ENCODE measurements at places on chromosomes 6 and 20.

- no peaks in the 10 kb centered on the region for H3K27me3 ChIP-seq
- H3K4me3 ChIP-seq: no peak overlapping the region
- H3K36me3 ChIP-seq: no peaks in the 10 kb centered on the region
- H3K4me1 ChIP-seq: peaks cover 2% of the 10 kb centered on the region
Measured at GRCh38 chr20:44888226-44889103, 3.0 kb downstream of the YWHAB start.

GRCh38 chr6:39171489-39172376 is 56.7 kb upstream of the SAYSD1 start:
- no peaks in the 10 kb centered on the region for H3K27me3 ChIP-seq
- no peaks in the 10 kb centered on the region for H3K4me1 ChIP-seq
- H3K4me3 ChIP-seq: peak overlapping the region; percentile 17
- no peaks in the 10 kb centered on the region for H3K36me3 ChIP-seq
- DNase-seq: no peak

GRCh38 chr6:32224696-32225095 is 829 bp upstream of the NOTCH4 start:
- H3K4me3 ChIP-seq: no peak overlapping the region
- H3K36me3 ChIP-seq: no peaks in the 10 kb centered on the region
- no peak overlapping the region for H3K27ac ChIP-seq
- H3K27me3 ChIP-seq: no peaks in the 10 kb centered on the region
- DNase-seq: no peak

DNA sequence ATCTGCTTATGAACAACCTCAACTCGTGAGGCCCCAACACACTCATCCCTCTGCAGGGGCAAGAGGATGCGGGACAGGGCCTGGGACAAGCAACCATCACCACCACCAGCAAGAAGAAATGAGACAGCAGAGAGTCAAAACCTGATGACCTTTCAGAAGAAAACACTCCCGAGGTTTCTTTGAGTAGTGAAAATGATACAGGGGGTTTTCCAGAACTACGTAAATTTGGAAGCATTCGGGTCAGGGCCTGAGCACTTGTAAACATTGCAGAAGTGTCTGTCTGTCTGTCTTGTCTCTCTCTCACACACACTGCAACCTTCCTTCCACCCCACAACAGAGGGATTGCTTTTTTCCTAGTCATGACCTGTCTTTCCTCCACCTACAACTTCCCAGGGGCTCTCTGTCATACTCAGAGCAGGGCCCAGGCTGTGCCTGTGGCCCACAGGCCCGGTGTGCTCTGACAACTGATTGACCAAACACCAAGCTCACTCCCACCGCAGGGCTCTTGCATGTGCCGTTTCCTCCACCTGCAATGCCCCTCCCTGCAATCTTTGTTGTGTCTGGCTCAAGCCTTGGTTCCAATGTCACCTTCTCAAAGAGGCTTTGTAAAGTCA is 90.9 kb downstream of the BMP7 start:
- H3K4me1 ChIP-seq: no peaks in the 10 kb centered on the region
- no peak overlapping the region for H3K4me3 ChIP-seq
- H3K36me3 ChIP-seq: no peaks in the 10 kb centered on the region

DNA sequence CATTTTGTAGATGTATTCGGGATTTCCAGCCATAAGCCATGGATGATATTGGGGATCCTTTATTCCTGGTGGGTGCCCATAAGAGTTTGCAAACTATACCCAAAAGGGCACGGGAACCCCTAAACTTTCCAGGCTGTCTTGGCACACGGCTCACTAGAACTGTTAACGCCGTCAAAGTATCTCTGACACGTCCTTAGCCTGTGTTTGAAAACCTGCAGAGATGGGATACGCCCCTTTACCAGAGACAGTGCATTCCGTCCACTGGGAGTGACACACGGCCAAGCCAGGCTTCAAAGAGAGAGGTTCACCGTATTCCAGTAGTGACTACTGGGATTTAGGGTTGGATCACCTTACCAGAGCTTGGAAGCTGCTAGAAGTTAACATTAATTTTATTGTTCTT is 95.0 kb downstream of the THBS2 start:
- no peak overlapping the region for H3K27ac ChIP-seq
- H3K4me1 ChIP-seq: no peaks in the 10 kb centered on the region
- peak; percentile 30 for DNase-seq
- no peak overlapping the region for H3K4me3 ChIP-seq

DNA sequence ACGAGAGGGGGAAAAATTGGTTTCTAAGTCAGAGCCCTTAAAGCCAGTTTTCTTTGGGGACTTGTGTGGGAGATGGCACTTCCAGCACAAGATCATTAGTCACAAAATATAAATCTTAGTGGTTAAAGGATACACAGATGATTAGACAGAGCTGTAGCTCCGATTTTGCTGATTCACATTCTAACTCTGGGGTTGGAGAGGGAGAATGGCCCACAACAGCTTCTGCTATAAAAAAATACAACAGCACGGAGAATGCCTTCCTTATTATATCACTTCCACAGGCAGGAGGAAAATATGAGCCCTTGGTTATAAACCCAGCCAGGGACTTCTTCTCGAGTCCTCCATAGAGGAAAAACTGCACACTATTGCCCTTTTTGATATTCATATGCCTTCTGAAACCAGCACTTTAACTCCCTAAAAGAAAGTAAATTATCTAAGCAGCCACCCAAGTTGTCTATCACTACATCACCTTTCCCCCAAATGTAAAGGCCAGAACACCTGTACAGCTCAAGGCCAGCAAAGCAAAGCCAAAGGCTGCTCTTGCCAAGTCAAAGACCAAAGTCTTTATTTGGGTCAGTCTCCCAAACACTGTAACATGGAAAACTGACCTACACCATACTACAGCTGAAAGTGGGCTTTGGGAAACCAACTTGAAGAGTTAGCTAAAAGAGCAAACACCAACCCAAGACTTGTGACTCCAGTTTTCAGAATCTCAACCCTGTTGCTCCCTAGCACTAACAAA is 10.4 kb downstream of the MRPL14 start:
- H3K4me1 ChIP-seq: peaks cover 5% of the 10 kb centered on the region
- no peak overlapping the region for H3K27ac ChIP-seq
- H3K27me3 ChIP-seq: no peaks in the 10 kb centered on the region
- no peak overlapping the region for H3K4me3 ChIP-seq

GRCh38 chr20:57892471-57892870 is 182.7 kb upstream of the PMEPA1 start:
- H3K27me3 ChIP-seq: no peaks in the 10 kb centered on the region
- no peak overlapping the region for H3K27ac ChIP-seq
- DNase-seq: no peak
- no peak overlapping the region for H3K4me3 ChIP-seq
- no peaks in the 10 kb centered on the region for H3K4me1 ChIP-seq

DNA sequence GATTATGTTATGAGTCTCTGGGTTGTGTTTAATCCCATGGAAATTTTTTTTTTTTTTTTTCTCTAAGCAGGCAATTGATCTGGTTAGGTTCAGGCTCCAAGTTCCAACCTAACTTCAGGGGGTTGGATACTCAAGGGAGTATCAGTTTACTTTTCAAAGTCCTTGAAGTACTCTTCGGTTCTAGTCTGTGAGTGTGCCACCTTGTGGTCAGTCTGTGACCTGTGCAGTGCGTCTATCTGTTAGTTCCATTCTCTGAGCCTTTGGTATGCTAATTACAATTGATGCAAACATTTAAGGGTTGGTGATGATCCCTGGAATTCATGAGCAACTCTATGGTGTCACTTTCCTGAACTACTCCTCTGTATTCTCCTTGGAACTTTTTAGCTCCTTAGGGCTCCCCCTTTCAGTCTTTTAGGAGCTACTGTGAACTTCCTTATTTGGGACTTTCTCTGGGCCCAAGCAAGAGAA is 342.0 kb downstream of the SOX4 start:
- H3K27ac ChIP-seq: no peak overlapping the region
- no peak overlapping the region for H3K4me3 ChIP-seq
- no peaks in the 10 kb centered on the region for H3K4me1 ChIP-seq
- H3K36me3 ChIP-seq: no peaks in the 10 kb centered on the region

DNA sequence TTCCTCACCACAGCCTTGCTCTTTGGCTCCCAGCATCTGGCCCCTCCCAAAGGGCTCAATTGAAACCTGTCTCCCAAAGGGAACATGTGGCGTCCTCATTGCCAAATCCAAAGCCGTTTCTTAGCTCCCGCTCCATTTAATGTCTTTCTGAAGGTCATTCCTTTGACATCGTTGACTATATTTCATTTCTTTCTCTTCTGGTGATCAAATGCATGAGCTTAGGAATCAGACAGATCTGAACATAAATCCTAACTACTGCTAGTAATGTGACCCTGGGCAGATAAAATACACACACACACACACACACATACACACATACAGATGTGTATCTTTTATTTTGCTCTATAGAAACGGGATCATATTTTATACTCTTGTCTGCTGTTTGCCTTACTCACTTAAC is 964.7 kb upstream of the FLRT3 start:
- H3K27me3 ChIP-seq: no peaks in the 10 kb centered on the region
- H3K4me1 ChIP-seq: no peaks in the 10 kb centered on the region

DNA sequence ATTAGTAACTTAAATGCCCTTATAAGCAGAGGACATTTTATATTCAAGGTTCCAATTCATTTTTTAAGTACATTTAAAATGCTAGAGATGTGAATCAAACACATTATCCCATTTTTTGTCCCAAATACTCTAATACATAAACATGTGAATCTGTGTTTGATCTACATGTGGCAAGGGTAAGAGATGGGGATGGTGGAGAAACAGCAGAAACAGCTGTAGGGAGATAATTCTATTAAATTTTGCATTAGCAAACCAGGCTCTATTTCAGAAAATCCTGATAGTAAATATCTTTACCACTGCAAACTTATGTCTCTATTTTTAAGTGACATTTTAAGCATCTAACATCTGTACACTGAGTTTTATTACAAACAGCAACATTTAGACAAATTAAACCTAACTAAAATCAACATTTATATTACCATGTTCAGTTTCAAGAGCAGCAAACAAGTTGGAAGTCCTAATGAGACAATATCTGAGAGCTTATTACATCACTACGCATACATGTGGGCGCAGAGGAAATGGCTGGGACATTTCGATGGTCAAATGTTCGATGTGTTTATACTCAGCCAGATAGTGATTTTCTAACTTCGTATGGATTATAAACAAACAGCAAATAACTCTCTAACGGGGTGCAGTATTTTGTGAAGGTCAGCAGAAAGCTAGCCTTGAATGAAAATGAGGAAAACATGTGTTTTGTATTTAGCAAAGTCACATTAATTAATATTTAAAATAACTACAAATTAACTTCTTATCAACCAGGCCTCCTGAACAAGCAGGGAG is 165.1 kb downstream of the GJA1 start:
- H3K4me1 ChIP-seq: no peaks in the 10 kb centered on the region
- no peaks in the 10 kb centered on the region for H3K27me3 ChIP-seq
- no peaks in the 10 kb centered on the region for H3K36me3 ChIP-seq
- H3K4me3 ChIP-seq: no peak overlapping the region
- no peak overlapping the region for H3K27ac ChIP-seq
- no peak for DNase-seq

DNA sequence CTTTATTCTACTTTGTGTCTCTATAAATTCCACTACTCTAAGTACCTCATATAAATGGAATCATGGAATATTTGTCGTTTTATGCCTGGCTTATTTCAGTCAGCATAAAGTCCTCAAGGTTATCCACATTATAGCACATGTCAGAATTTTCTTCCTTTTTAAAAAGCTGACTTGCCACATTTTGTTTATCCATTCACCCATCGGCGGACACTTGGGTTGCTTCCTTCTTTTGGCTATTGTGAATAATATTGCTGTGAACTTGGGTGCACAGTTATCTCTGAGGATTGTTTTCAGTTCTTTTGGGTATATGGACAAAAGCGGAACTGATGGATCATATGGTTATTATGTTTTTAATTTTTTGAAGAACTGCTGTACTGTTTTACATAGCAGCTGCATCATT is 39.1 kb upstream of the ME1 start:
- no peaks in the 10 kb centered on the region for H3K4me1 ChIP-seq
- H3K4me3 ChIP-seq: no peak overlapping the region
- no peak for DNase-seq

GRCh38 chr20:43983359-43983758 is 68.7 kb downstream of the TOX2 start:
- H3K27ac ChIP-seq: no peak overlapping the region
- H3K4me3 ChIP-seq: no peak overlapping the region
- DNase-seq: peak; percentile 44
- no peaks in the 10 kb centered on the region for H3K36me3 ChIP-seq

- no peaks in the 10 kb centered on the region for H3K27me3 ChIP-seq
- DNase-seq: no peak
- peaks cover 5% of the 10 kb centered on the region for H3K4me1 ChIP-seq
- H3K27ac ChIP-seq: no peak overlapping the region
Measured at GRCh38 chr6:111718326-111718725, 112.6 kb upstream of the TRAF3IP2 start.

GRCh38 chr6:166046226-166046625 is 121.4 kb downstream of the TBXT start:
- no peaks in the 10 kb centered on the region for H3K36me3 ChIP-seq
- H3K4me3 ChIP-seq: no peak overlapping the region
- H3K27ac ChIP-seq: no peak overlapping the region
- H3K27me3 ChIP-seq: no peaks in the 10 kb centered on the region
- peaks cover 2% of the 10 kb centered on the region for H3K4me1 ChIP-seq
